Stimulated activated CD8-positive, alpha-beta memory T cell treated with anti-CD3 and anti-CD28 coated beads, Interleukin-7, amount 100 ng/mL, for 4 hours (primary cell): ENCODE measurements at places on chromosomes 4 and X.

DNA sequence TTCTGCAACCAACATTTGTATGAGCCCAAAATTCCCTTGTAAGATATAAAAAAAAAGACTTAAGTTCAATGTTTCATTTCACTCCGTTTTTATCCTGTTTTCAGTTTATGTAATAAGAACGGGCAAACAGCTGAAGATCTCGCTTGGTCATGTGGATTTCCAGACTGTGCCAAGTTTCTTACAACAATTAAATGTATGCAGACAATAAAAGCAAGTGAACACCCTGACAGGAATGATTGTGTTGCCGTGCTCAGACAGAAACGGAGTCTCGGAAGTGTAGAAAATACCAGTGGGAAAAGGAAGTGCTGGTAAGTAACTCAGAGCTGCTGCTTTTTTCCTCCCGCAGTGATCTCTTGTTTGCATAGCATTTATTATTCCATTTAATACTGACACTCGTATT lies 2.8 kb downstream of the ANKRD37 start:
- DNase-seq, result no peak

DNA sequence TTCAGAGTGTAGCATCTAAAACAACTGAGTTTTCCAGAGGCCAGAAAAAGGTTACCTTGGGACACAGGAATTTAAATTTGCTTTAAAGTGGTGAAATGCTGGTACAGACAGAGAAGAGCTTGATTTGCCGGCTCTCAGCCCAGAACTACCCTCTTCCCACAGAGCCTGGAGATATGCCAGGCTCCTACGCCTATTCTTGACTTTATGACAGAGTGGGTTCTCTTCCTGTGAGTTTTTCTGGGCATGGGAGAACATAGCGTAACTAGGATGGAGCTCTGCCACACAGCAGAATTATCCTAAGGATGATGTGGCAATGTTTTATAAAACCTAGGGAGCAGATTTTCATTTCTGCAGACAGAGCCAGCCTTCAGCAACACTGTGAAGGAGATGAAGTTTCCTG lies 241.8 kb downstream of the GRIA3 start:
- DNase-seq, result no peak

GRCh38 chr4:110624904-110625494 lies 2.1 kb upstream of the PITX2 start:
- DNase-seq, result no peak

GRCh38 chrX:149715468-149715867 lies 3.6 kb downstream of the MAGEA11 start:
- no peak for DNase-seq

- DNase-seq, result no peak
Measured at GRCh38 chrX:103253608-103254007, 1.3 kb downstream of the TCEAL8 start.
